ENCODE measurements at places on chromosomes 13 and 19. TPM values are rescaled to one million over a fixed set of nuclear protein-coding genes. Genes with fewer than 3 reads are reported as not detected.

Gene SRRM5
- total RNA-seq = 0.21 TPM

Gene SLC10A2
- total RNA-seq = not detected

DNA sequence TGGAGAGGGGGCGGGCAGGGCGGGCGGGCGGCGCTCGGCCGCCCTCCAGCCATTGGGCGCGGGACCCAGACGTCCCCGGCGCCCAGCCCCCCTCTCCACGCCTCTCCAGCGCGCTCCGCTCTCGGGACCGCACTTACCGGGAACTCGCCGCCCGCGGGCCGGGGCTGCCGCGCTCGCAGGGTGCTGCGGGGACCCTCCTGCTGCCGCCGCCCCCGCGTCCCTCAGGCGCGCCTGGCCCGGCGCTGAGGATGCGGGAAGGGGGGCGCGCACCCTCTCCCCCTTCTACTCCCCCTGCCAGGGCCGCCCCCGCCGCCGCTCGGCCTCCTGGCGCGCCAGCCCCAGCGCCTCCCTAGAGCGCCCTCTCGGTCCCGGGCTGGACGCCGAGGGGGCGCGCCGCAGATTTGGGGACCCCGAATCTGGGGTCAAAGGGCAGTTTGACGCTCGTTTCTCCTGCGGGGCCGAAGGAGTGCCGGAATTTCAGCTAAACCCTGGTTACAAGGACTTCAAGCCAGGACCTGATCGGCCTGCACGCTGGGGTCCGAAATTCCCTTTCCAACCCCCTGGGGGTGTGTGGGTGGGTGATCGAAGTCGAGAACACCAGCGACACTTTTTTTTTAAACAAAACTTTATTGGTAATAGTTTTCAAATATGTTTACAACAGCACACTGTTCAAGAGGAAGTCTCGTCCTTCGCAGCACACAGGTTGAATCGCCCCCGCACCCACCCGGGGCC is 696 bp upstream of the SAMD1 start:
- H3K4me3 ChIP-seq = peak overlapping the region; percentile 96
- DNase-seq = peak; percentile 78
- peak overlapping the region; percentile 97 for H3K27ac ChIP-seq
- H3K27me3 ChIP-seq = no peaks in the 10 kb centered on the region
- H3K36me3 ChIP-seq = peaks cover 18% of the 10 kb centered on the region
- H3K4me1 ChIP-seq = peaks cover 24% of the 10 kb centered on the region

GRCh38 chr13:51243832-51244231 is 21.6 kb downstream of the FAM124A start:
- H3K27ac ChIP-seq = no peak overlapping the region
- H3K36me3 ChIP-seq = no peaks in the 10 kb centered on the region
- no peak for DNase-seq
- H3K27me3 ChIP-seq = peaks cover 2% of the 10 kb centered on the region
- no peaks in the 10 kb centered on the region for H3K4me1 ChIP-seq

DNA sequence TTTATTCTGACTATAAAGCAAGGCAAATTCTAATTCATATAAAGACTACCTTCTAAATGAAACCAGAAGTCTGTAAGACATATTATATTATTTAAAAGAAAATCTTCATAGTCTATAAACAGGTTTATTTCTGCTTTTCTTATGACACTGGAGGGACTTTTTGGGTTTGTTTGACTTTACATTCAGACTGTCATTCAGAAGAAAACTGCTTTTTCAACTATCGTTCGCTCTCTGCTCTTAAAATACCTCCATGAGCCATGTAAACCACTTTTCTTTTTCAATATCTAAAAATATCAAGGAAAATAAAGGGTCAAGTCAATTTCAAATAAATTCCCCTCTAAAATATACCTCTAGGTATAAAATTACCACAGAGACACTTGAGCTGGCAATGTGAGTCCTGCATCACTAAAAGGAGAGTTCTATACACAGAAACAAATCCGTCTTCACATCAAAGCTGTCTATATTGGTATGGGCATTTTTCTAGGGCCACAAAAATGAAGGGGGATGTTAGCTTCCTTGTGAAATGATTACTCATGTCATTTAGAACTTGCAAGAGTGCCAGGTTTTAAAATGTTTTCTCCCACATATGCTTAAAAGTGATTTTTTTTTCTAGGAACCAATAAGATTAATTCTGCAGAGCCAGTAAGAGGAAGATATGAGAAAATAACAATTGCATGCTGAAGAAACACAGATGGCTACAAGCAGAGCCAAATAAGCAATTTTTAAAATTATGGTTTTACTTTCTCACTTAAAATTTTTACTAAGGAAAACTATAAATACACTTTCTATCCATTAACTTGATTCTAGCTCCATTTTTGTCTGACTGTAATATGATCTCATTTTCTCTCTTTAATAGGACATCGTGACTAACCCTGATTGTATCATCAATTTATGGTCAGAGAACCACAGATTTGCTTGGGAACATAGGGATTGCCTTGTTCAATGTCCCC is 181.8 kb downstream of the TBC1D4 start:
- no peak overlapping the region for H3K4me3 ChIP-seq
- H3K4me1 ChIP-seq = peaks cover 18% of the 10 kb centered on the region
- H3K27me3 ChIP-seq = no peaks in the 10 kb centered on the region

GRCh38 chr19:21617740-21618339 is 112.4 kb downstream of the ZNF429 start:
- H3K27ac ChIP-seq = no peak overlapping the region
- no peaks in the 10 kb centered on the region for H3K4me1 ChIP-seq
- H3K36me3 ChIP-seq = no peaks in the 10 kb centered on the region
- no peak overlapping the region for H3K4me3 ChIP-seq
- no peaks in the 10 kb centered on the region for H3K27me3 ChIP-seq
- no peak for DNase-seq

- H3K27me3 ChIP-seq = peaks cover 3% of the 10 kb centered on the region
- H3K27ac ChIP-seq = peak overlapping the region; percentile 20
- H3K36me3 ChIP-seq = no peaks in the 10 kb centered on the region
- DNase-seq = peak; percentile 39
- H3K4me3 ChIP-seq = no peak overlapping the region
- peaks cover 40% of the 10 kb centered on the region for H3K4me1 ChIP-seq
These were observed 47.0 kb downstream of the SACS start for GRCh38 chr13:23386533-23386932.

DNA sequence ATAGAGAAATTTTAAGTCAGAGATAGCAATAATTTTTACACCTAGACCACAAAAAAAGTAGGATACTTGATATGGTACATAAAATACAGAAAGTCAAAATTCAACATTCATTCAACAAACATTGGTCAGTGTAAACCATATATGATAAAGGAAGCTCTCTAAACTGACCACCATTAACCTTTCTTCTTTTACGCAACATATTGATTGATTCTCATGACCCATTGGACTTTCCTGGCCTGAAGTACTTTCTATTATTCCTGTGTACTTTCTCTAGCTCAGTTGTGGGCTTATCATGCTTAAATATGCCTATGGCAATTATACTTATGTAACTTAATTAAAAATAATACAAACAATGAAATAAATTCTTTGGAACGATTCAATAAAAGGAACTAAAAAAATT is 10.7 kb downstream of the PIBF1 start:
- H3K27me3 ChIP-seq = no peaks in the 10 kb centered on the region
- peaks cover 18% of the 10 kb centered on the region for H3K4me1 ChIP-seq
- H3K4me3 ChIP-seq = no peak overlapping the region
- peaks cover 51% of the 10 kb centered on the region for H3K36me3 ChIP-seq

GRCh38 chr19:54160854-54161253 is 1.3 kb upstream of the LENG1 start:
- no peak overlapping the region for H3K27ac ChIP-seq
- peaks cover 54% of the 10 kb centered on the region for H3K4me1 ChIP-seq
- peaks cover 9% of the 10 kb centered on the region for H3K27me3 ChIP-seq
- peak overlapping the region; percentile 100 for H3K4me3 ChIP-seq
- H3K36me3 ChIP-seq = peaks cover 13% of the 10 kb centered on the region

- no peak for DNase-seq
- peaks cover 50% of the 10 kb centered on the region for H3K36me3 ChIP-seq
- H3K4me3 ChIP-seq = peak overlapping the region; percentile 97
- peaks cover 26% of the 10 kb centered on the region for H3K4me1 ChIP-seq
- H3K27ac ChIP-seq = peak overlapping the region; percentile 99
- no peaks in the 10 kb centered on the region for H3K27me3 ChIP-seq
These were observed 571 bp downstream of the ZNF302 start for GRCh38 chr19:34678085-34678412.

GRCh38 chr13:39540929-39541605 is 61.9 kb downstream of the LHFPL6 start:
- H3K27ac ChIP-seq = no peak overlapping the region
- H3K4me1 ChIP-seq = no peaks in the 10 kb centered on the region
- no peak for DNase-seq
- no peaks in the 10 kb centered on the region for H3K36me3 ChIP-seq

DNA sequence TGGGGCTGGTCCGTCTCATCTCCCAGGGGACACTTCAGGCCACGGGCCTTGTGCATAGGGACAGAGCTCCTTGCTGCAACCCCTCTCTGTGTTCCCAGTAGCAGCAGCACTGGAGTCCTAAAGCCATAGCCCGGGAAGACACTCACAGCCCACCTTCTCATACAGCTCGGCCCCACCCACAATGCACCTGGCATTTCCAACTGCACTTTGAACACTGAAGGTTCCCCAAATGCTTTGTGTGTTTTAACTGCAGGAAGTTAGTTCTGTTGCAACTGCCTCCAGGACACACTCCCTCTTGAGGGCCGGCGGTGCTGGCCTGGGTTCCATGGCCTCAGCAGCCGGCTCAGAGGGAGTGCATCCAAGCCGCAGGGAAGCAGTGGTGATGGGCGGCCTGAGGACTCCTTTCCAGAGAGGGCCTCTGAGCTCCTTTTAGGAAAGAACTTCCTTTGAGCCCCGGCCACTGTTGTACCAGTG is 22.7 kb upstream of the TMEM255B start:
- H3K4me1 ChIP-seq = peaks cover 9% of the 10 kb centered on the region
- H3K27me3 ChIP-seq = peaks cover 11% of the 10 kb centered on the region
- no peak overlapping the region for H3K4me3 ChIP-seq
- H3K27ac ChIP-seq = no peak overlapping the region
- no peaks in the 10 kb centered on the region for H3K36me3 ChIP-seq

Measured in activated naive CD4-positive, alpha-beta T cell treated with anti-CD3 and anti-CD28 coated beads for 36 hours (primary cell).